ENCODE measurements at places on chromosomes 2 and 18.

DNA sequence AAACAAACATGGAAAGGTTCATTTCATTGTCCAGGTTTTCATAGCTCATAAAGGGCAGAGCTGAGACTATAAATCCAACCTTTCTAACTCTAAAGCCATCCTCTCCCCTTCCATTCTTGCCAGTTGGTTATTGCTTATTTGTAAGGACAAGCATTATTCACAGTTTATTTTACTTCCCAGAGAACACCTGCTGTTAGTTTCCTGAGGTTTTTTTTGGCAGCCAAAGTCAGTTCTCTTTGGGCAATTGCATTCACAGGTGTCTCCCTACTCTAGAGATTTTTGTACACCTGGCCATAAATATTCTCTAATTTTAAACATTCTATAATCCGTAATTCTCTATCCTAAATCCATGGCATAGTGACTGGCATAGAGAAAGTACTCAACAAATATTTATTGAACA is 87.3 kb upstream of the SPHKAP start:
- no peak for DNase-seq

DNA sequence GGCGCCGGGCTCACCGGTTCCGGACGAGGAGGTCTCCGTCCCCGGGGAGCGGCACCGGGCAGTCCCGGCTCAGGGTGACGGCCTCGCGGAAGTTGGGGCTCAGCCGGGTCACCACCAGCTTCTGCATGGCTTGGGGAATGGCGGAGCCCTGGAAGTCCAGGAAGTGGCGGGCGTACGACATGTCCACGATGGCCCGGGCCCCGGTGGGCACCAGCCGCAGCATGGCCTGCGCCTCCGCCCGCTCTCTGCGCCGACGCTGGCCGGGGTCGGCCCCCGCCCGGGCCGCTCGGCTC is 157 bp downstream of the PTGR3 start:
- no peak for DNase-seq

GRCh38 chr2:116545286-116546068 is 1269.0 kb upstream of the DDX18 start:
- DNase-seq, result no peak

DNA sequence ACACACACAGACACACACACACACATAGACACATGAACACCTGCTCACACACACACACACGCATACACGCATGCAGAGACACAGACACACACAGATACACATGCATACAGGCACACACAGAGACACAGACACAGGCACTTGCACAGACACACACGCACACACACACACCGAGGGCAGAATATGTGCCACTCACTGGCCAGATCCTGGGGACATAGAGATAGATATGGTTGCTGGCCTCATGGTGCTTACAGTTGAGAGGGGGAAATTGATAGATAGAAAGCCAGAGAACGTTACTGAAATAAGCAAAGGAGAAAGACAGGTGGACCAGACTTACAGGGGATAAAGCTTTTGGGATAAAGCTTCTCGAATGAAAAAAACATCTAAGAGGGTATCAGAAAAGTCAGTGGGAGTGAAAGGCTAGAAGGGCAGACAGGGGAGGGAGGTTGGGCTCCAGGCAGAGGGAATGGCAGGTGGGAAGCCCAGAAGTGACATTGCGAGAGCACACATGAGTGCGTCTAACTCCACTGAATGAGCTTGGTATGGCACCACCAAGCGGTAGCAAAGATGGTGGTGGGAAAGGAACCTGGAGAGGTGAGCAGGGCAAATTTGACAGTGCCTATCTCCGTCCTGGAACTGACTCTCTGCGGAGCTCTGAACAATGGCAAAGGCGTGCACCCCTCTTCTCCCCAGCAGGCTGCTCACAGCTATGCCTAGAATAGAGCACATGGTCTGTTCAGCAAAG is 390.1 kb upstream of the TRIB2 start:
- DNase-seq, result no peak

GRCh38 chr2:233453111-233453915 is 99.0 kb downstream of the DGKD start:
- DNase-seq, result no peak

DNA sequence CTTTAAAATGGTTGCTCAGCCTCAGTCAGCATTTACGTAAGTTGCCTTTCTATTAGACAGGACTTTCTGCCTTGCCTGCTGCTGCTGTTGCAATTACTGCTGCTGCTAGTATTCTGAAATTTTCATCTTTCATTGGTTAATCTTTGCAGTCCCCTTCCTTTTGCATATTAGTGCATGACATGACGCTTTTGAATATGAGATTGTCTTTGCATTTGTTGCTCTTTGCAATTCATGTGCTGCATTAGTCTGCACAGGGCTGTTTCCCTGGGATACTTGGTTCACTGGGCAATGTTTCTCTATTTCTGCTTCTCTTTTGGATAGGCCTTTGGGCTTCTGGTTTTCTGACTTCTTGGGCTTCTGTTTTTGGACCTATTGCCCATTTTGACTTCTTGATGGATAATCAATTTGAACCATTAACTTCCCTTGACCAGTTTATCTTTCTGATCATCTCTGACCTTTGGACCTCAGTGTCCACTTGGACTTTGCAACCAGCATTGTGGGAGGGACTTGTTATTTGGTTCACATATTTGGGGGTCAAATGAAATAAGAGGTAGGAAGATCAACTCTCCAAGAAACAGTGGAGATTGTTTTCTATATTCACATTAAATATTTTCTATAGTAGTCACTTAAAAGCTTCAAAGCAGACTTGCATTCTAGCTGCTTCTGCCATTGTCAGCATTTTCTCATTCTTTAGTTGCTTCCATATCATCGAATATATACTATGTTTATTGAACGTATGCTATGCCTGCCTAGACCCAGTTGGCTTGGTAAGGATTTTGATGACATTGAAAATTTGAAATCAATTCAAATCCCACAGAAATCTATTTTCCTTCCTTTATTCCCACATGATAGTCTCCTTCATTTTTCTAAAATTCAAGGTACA is 12.5 kb upstream of the BUB1 start:
- no peak for DNase-seq

DNA sequence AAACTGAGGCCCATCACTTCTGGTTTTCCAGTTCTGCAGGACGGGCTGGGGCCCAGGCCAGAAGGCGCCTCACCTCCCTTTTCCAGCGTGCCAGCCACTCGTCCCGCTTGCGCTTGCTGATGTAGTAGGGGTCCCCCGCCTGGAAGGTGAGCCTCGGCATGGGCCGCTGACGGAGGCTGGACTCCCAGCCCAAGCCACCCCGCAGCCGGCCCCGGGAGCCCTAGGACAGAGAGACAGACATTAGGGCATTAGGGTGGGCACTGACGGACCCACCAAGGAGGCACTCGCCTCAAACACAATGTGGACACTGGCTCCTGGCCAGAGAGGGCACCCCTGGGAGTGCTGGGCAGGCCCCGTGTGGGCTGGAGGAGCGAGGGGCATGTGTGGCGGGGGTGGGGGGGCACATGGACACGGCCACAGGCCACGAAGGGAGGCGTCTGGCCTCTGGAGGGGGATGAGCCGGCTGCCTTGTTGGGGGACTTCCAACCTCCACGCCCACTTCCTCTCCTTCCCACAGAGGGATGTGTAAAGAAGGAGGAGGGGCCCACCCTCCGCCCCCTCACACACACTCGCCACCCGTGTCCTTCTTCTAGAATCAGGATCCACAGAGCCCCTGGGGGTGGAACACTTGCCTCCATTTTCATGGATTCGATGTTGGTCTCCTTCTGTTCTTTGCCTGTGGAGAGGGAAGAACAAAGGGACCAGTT is 66.7 kb downstream of the DNMT3A start:
- DNase-seq, result peak; percentile 55

DNA sequence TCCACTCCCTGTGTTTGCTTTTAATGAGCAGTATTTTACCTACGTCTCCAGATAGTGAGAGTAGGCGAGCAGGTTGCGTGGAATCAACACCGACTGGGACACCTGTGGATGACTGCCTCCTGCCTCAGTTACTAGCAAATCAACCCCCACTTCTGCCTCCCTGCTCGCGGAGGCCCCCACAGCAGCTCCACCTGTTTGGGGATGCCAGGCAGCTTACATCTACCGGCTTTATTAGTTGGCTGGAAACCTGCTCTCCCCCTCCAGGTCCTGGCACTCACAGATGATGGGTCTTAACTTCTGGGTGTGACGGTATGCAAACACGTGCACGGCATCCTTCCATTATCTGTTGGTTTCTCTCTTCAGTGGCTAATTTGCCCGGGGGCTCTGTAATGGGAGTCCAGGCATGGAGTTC is 164.4 kb upstream of the SESTD1 start:
- DNase-seq, result no peak

DNA sequence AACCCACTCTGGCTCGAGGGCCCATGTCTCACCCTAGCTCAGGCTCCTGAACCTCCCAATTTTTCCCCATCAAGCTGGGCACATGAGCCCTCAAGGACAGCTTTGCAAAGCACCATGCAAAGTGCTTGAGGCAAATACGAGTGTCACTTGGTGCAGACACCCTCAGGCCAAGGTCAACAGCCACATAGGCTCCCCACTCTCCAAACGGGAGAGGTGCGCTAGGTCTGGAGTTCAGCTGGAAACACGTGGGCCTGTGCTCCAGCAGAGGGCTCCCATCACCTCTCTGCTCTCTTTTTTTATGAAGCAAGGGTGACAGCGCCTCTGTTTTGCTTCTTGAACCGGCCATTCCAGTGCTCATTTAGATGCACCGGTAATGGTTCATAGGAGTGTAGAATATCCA is 11.9 kb upstream of the ARHGAP25 start:
- DNase-seq, result no peak

GRCh38 chr2:40416486-40416885 is 35.4 kb downstream of the SLC8A1 start:
- DNase-seq, result no peak
